Activated CD4-positive, CD25-positive, alpha-beta regulatory T cell (primary cell): ENCODE measurements at places on chromosomes 13 and 19.

DNA sequence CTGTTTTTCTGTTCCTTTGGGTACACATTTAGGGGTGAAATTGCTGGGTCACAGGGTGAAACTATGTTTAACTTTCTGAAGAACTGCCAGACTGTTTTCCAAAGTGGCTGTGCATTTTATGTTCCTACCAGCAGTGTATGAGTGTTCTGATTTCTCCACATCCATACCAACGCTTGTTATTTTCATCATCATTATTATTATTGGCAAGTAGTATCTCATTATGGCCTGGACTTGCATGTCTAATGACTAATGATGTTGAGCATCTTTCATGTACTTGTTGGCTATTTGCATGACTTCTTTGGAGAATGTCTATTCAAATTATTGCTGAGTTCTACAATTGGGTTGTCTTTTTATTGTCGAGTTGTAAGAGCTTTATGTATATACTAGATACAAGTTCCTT is 321.8 kb upstream of the HTR2A start:
- DNase-seq: no peak

- no peak for DNase-seq
Measured at GRCh38 chr19:19485161-19485997, 30.0 kb downstream of the TSSK6 start.

DNA sequence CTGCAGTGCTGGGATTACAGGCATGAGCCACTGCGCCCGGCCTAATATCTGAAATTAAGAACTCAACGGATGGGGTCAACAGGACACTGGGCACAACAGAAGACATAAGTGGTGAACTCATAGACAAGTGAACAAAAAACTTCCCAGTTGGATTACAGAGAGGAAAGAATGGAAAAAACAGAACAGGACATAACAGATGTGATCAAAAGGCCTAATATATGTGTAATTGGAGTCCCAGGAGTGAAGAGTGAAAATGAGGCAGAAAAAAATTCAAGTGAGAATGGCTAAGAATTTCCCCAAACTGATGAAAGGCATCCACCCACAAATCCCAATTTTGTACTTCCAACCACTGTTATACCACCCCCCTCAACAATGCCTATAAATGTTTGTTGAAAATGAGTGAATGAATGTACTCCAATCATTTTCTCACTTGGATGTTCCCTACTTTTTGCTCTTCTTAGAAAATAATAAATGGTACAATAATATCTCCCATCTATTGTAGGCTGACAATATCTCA is 18.3 kb upstream of the ANGPTL8 start:
- DNase-seq: no peak

- no peak for DNase-seq
Measured at GRCh38 chr13:98847780-98848179, 95.3 kb upstream of the SLC15A1 start.

DNA sequence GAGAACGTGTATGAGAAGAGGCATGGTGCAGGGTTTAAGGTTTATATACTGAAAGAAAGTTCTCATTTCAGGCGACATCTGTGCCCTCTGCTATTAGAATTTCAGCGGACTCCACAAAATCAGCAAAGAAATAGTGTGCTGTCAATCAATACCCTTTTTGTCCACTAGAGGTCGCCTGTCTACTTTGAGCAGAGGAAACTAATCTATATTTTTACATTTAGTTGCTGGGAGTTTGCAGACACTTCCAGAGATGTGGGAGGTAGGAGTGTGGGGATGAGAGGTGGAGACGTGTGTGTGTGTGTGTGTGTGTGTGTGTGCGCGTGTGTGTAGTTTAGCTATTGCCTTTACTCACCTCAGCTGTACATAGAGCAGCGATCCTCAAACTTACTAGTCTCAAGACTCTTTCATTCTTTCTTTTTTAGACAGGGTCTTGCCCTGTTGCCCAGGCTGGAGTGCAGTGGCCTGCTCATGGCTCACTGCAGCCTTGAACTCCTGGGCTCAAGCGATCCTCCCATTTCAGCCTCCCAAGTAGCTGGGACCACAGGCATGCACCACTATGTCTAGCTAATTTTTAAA is 9.7 kb downstream of the INAFM1 start:
- no peak for DNase-seq

DNA sequence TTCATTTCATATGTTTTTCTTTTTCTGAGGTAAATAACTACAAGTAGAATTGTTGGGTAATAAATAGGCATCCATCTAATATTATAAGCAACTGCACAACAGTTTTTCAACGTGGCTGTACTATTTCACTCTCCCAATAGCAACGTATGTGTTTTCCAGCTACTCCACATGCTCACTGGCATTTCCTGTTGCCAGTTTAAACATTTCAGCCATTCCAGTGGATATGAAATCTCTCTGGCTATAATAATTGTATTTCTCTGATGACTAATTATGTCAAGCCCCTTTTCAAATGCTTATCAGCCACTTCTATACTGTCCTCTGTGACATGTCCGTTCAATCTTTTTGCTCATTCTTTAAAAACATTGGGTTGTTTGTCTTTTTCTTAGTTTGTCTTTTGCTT is 26.8 kb upstream of the ALOX5AP start:
- DNase-seq: no peak

GRCh38 chr13:82147526-82147925 is 1734.7 kb downstream of the SLITRK1 start:
- no peak for DNase-seq

DNA sequence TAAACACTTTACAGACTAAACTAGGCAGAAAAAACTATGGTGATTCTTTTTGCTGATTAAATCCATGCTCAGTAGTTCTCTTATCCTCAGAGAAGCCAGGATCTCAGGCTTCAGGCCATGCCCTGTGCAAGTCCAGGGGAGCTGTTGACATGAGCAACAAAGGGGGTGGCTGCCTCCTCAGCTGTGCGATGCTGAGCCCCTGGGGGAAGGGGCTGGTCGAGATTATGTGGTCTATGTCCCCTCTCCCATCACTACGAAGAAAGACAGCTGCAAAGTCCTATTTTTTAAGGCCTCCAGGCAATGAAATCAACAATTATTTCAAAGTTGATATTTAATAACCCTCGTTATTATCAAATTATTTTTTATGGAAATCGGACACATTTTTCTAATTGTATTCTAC is 37.0 kb downstream of the IRS2 start:
- no peak for DNase-seq

DNA sequence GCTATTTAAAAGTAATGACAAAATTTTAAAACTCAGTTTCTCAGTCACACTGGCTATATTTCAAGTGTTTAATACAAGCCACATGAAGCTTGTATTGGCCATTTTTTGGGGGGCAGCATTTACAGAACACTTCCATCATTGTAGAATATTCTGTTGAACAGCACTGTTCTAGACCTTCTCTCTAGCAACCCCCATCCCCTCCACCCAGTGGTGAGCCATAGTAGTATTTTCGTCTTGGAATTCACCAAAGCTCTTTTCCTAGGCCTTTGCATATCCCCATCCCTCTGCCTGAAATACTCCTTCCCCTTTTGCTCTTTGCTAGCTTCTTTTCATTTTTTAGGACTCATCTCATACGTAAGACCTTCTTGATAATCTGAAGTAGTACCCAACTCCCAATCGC is 99.5 kb downstream of the ZC3H13 start:
- no peak for DNase-seq

DNA sequence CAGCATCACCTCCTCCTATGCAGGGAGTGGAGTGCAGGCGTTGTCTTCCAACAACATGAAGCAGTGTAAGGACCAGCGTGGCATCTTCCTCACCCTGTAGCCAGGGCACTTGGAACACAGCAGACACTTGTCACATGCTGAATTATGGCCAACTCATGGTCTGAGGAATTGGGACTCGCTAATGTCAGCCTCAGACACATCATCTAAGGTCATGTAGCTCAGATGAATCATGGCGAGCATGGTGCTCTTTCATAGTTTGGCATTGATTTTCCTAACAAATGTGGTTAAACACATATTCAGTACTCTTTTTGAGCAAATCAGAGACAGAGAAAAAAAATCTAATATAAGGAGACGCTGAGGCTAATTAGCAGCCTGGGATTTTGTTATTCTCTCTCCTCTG is 99.6 kb upstream of the SGCG start:
- no peak for DNase-seq

- no peak for DNase-seq
Measured at GRCh38 chr19:33350538-33351309, 22.8 kb upstream of the CEBPG start.

DNA sequence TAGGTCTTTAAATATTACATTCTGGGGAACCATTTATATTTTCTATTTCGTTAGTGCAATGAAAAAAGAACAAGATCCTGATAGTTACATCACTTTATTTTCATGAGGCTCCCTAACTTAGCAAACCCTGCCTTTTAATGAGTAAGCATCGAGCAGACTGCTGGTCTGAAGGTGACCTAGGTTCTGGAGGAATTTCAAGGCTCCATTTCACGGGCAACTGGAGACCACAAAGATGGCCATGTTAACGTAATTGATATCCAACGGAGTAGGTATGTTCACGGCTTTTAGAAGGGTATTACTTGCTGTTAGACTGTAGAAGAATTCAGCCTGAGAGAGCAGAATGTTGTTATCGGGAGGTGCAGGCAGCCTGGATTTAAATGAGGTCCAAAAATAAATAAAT is 1597.6 kb downstream of the EFNB2 start:
- no peak for DNase-seq
